ENCODE measurements at places on chromosomes 11 and 22. TPM values are rescaled to one million over a fixed set of nuclear protein-coding genes. Genes with fewer than 3 reads are reported as not detected.

Gene OR52K1
- not detected for total RNA-seq

- DNase-seq, result no peak
Measured at GRCh38 chr11:20873054-20873453, 203.7 kb downstream of the NELL1 start.

- DNase-seq, result no peak
Measured at GRCh38 chr11:99505316-99505715, 484.6 kb downstream of the CNTN5 start.

Gene SLC5A1
- total RNA-seq, result not detected

DNA sequence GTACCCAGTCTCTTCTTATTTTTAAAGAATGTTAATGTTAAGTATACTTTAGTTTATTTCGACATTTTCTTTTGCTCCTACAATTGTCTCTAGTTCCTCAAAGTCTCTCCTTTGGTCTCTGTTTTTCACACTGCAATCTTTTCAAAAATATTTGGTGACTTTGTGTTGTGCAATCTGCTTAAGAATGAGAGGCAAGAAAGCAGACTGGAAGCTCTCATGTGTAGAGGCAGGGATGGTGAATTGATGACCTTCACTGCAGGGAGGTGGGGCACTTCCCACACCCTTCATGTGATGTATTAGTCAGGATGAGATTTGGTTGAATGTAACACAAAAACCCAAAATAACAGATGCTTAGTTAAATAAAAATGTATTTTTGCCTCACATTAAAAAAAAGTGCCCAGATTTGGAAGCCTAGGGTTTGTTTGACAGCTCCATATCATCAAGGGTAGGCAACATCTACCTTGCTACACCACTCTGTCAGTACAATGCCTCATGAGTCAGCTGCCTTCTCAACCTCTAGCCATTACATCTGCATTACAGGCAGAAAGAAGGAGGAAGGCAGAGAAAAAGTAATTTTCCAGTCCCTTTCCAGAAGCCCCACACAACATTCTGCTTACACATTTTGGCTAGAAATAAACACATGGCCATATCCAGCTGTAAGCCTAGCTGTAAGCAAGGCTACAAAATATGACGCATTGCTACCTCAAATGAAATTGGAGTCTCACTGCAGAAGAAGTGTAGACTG lies 3.8 kb upstream of the MMP27 start:
- no peak for DNase-seq

GRCh38 chr22:46147471-46148267 lies 2.7 kb upstream of the PPARA start:
- DNase-seq, result no peak

Gene UBQLNL
- 0.55 TPM for total RNA-seq

Gene OSBP2
- 1.7 TPM for total RNA-seq

Gene PNPLA5
- total RNA-seq, result not detected

Gene RIC3
- 7.4 TPM for total RNA-seq

DNA sequence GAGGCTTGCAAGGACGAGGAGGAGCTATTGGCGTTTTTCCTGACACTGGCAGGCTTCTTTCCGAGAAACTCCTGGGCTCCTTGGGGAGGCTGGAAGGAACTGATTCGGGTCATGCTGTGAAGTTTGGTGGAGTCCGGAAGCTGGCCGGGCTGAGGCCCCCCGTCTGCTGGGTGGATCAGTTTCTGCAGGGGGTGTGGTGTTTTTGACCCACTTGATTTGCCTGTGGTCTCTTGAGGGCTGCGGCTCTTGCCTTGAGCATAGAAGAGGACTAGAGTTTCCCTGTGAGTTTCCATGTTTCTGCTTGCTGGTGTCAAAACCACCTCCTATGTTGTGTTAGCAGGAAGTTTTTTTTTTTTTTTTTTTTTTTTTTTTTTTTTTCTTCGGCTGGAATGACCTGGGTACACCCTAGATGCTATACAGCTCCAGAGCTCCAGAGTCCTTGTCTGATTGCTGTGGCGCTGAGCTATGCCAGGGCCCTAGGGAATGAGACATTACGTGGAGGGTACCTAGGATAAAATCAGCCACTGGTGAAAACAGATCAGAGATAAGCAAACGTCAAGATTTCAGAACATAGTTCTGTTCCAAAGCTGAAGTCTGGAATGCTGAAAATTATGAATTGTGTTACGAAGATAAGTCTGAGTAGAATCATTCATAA lies 728 bp downstream of the TBC1D22A start:
- DNase-seq, result peak; percentile 71

DNA sequence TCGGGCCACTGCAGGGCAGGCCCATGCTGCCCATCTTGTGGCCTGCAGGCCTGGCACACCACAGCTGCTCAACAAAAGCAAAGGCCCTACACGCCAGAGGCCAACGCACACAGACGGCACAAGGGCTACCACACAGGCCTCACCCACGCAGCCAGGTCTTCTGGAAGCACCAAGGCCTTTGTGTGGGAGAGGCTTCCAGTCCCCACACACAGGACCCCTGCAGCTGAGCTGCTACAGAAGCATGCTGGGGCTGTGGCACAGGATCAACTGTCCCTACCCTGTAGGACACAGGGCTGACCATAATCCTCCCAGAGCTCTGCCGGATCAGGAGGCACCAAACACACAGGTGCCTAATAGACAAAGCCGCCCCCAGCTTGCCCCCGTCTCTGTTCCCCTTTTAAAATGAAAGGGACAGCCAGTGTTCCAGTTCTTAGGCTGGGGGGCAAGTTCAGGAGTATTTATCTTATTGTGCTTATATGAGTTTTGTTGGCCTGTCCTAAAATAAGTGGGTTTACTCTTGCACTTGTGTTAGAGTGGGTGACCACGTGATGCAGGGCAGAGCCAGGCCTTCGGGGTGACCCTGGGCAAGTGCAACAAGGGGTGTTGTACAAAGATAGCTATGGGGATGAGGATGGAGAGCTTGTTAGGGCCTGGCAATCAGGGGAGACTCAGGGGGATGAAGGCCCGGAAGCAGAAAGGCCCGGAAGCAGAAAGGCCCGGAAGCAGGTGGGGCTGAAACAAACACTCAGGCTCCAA lies 5.4 kb downstream of the TTLL12 start:
- no peak for DNase-seq

Gene SEC14L6
- not detected for total RNA-seq

- no peak for DNase-seq
Measured at GRCh38 chr11:47415091-47415854, 6.9 kb downstream of the SLC39A13 start.

Gene PLAAT5
- 0.26 TPM for total RNA-seq

DNA sequence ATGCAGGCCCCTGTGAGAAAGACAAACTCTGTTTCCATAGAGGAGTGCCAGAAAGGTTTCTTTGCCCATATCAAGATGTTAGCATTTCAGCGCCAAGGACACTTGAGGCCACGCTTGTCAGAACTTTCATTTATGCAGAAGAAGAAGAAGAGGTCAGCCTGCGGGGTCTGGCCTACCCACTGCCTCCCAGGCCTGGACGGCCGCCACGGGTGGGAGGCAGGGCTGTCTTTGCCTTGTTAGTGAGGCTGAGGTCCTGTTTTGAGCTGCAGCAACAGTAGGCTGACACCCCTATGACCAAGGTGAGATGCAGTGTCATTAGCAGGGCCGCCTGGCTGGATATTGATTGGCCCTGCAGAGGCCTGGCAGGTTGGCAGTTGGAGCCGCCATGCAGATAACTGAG lies 183.9 kb downstream of the GRIK4 start:
- no peak for DNase-seq

- DNase-seq, result no peak
Measured at GRCh38 chr22:22075382-22076163, 93.0 kb upstream of the TOP3B start.

Gene PGM2L1
- total RNA-seq, result 13.1 TPM

Gene CCDC188
- total RNA-seq, result not detected

GRCh38 chr22:48431014-48431413 lies 1396.7 kb downstream of the BRD1 start:
- no peak for DNase-seq

DNA sequence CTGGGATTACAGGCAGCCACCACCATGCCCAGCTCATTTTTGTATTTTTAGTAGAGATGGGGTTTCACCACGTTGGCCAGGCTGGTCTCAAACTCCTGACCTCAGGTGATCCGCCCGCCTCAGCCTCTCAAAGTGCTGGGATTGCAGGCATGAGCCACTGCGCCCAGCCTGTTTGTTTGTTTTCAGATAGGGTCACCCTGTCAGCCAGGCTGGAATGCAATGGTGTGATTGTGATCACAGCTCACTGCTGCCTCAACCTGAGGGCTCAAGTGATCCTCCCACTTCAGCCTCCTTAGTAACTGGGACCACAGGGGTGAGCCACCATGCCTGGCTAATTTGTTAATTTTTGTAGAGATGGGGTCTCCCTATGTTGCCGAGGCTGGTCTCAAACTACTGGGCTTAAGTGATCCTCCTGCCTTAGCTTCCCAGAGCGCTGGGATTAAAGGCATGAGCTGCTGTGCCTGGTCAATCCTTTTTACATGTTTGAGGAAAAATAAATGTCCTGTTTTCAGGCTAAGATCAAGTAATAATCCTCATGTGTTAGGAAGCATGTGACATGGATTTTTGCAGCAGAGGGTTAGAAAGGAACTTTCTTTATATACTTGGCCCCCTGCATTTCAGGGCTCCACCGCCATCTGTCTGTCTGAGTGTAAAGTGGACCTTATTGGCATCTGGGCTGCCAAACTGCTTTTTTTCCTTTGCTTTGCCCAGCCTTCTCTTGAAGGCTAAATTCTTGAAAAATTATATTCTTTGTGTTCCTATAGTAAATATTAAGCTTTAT lies 4.8 kb upstream of the SLC3A2 start:
- DNase-seq, result no peak

DNA sequence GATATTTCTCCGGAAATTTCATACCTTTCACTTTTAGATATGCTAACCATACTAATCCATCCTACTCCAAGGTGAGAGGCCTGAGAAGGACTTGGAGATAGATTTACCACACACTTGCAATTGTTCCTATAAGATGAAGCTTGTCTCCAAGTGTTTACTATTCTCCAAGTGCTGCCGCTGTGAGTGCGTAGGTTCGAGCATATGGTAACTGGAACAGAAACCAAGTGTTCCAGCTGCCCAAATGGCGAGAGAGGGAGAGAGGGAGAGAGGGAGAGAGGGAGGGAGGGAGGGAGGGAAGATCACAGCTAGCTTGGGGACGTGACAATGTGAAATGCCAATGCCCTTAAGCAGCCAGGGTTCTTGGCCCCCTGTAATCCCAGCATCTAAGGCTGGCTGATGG lies 21.5 kb downstream of the ASCC2 start:
- no peak for DNase-seq

GRCh38 chr11:72228229-72228843 lies 3.8 kb downstream of the INPPL1 start:
- peak; percentile 37 for DNase-seq

GRCh38 chr11:33932721-33933120 lies 40.8 kb upstream of the LMO2 start:
- DNase-seq, result no peak

Gene WNT11
- total RNA-seq, result 2.0 TPM

DNA sequence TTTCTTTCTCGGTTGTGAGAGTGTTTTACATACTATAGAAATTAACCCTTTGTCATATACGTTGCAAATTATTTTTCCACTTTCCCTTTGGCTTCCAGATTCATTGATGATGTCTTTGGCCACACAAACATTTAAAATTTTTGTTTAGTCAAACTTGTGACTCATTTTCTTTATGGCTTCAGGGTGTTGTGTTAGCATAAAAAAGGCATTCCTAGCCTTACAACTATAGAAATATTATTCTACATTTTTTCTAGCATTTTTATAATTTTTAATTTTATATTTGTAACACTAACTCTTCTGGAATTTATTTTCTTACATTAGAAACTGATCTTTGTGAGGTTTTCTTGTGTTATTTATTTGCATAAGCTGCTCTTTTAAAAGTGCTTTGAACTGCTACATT lies 12.1 kb downstream of the GRIA4 start:
- DNase-seq, result no peak

DNA sequence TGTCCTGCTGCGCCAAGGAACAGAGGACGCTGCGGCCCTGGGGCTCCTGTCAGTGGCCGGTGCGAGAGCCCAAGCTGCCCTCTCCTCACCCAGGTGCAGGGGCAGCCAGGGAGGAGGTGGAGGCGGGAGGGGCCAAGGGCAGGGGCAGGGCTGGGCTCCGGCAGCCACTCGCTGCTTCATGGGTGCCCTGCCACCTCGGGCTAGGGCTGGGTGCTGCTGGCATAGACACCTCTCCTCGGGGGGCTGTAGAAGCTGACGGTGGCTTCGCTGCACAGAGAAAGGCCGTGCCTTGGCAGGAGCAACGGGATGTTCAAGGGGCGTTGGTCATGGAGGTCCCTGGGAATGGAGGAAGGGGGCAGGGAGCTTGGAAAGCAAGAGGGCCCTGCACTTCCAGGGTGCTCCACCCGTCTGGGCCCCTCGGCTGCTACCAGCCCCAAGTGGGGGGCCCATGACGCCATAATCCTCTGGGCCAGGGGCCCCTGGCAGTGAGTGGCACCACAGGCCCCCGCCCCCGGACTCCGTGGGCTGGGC lies 1.6 kb upstream of the TBX1 start:
- no peak for DNase-seq

Gene FGF19
- total RNA-seq, result not detected

Gene PLAAT4
- total RNA-seq, result 128 TPM

- no peak for DNase-seq
Measured at GRCh38 chr22:40567106-40567505, 69.4 kb downstream of the MRTFA start.

- peak; percentile 44 for DNase-seq
Measured at GRCh38 chr22:25488244-25489020, 76.0 kb upstream of the GRK3 start.

Gene VSIG2
- total RNA-seq, result not detected

Gene TNNI2
- total RNA-seq, result 1.0 TPM

DNA sequence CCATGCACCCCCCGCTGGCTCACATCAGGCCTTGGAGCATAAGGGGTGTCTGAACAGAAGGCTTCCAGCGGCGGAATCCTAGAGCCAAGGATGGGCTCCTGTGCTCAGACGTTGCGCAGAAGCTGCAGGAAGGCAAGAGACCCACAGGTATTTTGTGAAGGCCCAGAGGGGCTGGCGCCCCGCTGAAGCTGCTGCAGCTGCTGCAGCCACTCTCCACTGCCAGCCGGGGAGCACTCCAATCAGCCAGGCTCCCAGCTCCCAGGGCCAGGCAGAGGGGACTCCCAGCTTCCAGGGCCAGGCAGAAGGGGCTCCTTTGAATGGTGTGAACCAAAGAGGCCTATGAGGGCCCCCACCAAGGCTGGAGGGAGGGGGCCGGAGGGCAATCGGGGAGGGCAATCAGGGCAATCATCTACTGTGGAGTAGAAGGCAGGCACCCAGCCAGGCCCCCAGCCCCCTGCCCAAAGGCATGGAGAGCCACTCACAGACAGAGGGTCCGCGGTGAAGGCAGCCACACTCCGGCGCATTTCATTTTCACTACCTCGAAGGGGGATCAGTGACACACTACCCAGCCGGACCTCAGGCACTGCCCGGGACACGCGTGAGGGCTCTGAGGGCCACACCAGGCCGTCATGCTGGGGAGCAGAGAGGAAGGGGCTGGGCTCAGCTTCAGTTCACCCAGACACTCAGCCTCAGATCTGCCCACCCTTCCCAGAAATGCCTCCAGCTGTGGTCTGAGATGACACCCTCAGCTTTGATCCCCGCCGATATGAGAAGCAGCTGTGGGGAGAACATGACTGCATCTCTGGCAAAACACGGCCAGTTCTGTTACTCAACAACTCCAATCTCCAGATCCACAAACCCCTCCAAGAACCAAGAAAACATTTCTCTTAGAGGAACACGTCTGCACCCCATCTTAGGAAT lies 11.6 kb upstream of the PDE2A start:
- peak; percentile 78 for DNase-seq

Gene ESAM
- 0.16 TPM for total RNA-seq
